ENCODE measurements at places on chromosomes 1 and 21.

- no peak for DNase-seq
These were observed 4.0 kb downstream of the PGLYRP4 start for GRCh38 chr1:153344718-153345025.

DNA sequence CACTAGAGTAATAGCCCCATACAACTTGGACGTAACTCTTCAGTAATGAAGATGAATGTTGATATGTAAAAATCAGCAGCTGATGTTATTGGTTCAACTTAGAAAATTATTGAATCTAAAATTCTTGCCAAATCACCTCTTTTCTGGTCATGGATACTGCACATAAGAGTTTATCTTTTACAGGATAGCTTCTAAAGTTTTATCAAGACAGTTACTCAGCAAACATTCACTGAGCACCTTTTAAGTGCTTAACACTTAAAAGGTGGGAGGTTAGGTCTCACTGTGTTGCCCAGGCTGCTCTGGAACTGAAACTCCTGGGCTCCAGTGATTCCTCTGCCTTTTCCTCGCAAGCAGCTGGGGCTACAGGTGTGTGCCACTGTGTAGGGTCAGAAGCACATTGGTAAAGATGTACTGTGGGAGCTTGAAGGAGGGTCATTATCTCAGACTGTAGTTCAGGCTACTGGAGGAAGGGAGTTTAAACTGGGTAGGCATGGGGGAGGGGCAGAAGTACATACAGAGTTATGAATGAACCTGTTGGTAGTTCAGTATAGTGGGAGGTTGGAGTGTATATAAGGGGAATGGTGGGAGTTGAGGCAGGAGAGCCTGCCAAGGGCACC lies 2.0 kb downstream of the MPZL1 start:
- no peak for DNase-seq

DNA sequence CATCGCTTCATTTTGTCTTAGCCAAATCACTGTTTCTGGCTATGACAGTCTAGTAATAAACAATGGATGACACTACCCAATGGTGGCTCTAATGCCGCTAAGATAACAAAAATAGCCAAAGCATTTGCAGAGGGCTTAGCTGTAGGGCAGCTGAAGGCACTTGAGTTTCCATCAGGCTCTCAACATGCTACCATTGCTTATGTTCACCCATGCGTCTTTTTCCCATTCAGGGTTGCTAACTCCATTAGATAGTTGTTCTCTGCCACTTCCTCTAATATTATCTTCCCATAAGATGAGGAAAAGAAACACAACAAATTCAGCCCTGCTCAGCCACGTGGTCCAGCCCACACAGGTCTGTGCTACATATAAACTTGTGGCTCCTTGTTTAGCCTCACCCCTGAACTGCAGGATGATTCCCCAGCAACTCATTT lies 159.6 kb downstream of the TOMM20 start:
- no peak for DNase-seq

- DNase-seq: no peak
These were observed 28.1 kb downstream of the TENT5C start for GRCh38 chr1:117633936-117634335.

DNA sequence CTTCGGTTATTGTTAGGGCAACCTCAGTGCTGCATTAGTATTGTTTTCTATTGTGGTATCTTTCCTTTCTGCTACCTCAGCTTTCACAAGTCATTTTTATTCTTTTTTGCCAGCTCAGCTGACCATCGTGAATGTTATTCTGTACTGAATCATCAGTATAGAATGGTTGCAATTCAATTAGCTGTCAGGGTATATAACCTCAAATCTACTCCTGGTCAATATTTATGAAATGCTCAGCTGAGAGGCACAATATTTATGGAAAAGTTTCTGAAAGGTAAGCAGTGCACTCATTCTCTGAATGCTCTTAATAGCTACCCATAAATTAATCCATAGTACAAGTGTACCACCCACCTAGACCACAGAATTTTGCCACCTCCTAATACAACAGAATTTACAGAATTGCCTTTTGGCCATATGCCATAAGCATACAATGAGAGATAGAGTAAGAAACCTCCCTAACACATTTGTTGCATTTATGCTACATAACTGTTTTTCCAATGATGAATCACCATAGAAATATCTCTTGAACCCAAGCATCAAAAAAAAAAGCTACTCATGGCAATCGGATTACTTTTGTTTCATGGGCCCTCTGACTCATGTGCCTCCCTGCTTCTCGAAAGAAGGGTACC lies 732.6 kb upstream of the CHRM3 start:
- no peak for DNase-seq

GRCh38 chr1:90400131-90400530 lies 317.0 kb downstream of the BARHL2 start:
- no peak for DNase-seq

DNA sequence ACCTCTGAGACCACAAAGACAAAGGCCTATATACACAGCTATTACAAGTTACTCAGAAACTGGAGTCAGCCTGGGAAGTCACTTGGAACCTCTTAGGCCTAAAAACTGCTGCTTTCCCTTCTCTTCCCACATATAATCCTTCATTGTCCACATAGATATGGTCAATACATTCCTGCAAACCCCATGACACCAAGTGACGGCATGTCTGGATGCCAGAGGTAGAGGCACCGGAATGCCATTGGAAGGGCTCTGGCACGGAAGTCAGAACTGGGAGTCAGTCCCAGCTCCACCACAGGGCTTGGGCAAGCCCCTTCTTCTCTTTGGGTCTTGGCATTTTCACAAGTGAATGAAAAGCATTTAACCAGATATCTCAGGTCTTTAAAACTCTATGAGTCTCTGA lies 204.7 kb downstream of the MATN1 start:
- DNase-seq: no peak

GRCh38 chr21:35189077-35189863 lies 140.2 kb upstream of the RUNX1 start:
- no peak for DNase-seq

GRCh38 chr1:46556822-46557221 lies 5.4 kb upstream of the KNCN start:
- DNase-seq: no peak

GRCh38 chr1:99266726-99267125 lies 2.4 kb downstream of the PLPPR4 start:
- DNase-seq: no peak

- DNase-seq: no peak
These were observed 10.2 kb upstream of the DMRTB1 start for GRCh38 chr1:53449021-53449420.

GRCh38 chr1:241942738-241943137 lies 14.8 kb upstream of the BECN2 start:
- no peak for DNase-seq

- no peak for DNase-seq
These were observed 120.7 kb downstream of the SEC16B start for GRCh38 chr1:177849130-177849529.

GRCh38 chr1:7594002-7594713 lies 176.9 kb upstream of the VAMP3 start:
- no peak for DNase-seq

GRCh38 chr1:96880626-96881025 lies 159.0 kb downstream of the PTBP2 start:
- DNase-seq: no peak

DNA sequence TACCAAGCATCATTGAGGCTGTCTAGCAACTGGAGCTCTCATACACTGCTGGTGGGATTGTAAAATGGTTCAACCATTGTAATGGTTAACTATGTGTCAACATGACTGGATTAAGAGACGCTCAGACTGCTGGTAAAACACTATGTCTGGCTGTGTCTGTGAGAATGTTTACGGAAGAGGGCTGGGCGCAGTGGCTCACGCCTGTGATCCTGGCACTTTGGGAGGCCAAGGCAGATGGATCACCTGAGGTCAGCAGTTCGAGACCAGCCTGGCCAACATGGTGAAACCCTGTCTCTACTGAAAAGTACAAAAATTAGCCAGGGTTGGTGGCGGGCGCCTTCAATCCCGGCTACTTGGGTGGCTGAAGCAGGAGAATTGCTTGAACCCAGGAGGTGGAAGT lies 4.8 kb upstream of the FCRLA start:
- DNase-seq: no peak

DNA sequence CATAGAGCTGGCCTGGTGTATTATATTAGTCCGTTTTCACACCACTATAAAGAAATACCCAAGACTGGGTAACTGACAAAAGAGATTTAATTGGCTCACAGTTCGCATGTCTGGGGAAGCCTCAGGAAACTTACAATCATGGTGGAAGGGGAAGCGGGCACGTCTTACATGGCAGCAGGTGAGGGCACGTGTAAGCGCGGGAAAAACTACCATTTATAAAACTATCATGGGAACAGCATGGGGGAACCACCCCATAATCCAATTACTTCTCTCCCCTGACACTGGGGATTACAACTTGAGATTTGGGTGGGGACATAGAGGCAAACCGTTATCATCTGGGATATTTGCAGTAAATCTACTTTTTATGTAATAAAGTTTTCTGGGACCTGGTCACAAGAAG lies 6.8 kb downstream of the IER5 start:
- no peak for DNase-seq

DNA sequence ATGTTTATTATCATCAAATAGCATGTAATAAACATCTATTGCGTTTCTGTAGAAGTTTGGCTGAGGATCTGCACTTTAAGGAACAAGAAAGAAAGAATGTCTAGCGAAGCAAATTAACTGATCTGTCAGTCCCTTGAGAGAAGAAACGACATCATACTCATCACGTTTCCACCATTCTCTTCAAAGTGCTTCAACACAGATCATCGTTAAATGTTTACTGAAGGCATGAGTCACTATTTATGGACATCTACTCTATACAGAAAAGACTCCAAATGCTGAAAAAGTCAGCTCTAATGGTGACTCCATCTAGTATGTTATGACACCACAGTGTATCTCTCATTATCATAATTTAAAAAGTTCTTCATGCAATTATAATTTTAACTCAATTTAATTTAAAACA lies 369.1 kb downstream of the RGS7 start:
- DNase-seq: no peak

DNA sequence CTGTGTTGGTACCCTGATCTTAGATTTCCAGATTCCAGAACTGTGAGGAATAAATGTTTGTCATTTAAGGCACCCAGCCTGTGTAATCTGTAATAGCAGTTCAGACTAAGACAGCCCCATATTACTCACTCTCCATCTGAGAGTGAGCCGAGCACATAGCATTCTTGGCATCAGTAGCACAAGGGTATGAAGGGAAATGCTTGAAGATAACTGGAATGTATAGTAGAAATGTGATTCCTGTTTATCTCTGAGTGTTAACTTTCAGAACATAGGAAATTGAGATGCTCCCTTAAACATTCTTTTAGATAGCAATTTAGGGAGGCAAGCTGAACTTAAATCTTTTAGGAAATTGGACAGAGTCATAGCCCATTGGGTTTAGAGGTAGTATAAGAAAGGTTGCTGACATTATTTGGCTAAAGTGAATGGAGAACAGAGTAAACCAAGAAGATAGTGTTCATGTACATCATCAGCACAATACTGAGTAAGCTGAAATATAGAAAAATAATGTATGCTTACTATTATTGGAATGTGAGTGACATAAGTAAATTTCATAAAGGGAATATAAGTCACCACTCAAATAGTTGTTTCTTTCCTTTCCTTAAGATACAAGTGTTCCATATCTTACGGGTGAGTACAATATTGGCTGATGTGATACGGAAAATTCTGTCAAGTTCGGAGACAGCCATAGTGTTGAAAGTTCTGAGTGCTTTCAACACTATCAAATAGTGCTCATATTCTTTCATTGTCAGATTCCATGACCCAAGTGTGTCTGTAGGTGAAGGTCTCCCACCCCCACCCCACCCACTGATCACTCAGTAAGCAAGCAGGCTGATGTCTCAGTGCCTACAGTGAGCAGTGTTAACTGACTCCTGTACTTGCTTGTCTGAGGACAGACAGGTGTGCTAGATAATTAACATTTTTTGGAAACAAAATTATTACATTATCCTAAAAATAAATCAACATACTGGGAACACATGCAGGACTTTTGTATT lies 73.7 kb downstream of the LRRC8D start:
- no peak for DNase-seq

GRCh38 chr1:179599623-179600249 lies 8.1 kb downstream of the TDRD5 start:
- no peak for DNase-seq

DNA sequence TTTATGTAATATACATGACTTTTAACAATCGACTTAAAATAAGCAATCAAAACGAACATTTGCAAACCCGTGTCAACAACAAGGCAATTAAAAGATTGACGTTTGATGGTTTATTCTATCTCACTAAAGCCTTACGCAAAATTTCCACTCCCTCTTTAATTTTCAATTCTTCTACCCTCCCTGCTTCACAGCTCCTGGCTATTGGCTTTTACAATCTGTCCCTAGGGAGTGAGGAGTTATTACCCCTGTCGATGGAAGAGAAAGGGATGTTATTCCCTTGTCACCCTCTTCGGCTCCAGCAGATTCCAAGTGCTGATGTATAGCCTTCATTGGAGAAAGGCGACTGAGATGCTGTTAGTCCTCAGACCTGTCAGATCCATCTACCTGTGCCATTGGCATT lies 161.3 kb downstream of the ZNF281 start:
- no peak for DNase-seq

- DNase-seq: no peak
These were observed 35.5 kb downstream of the RHOU start for GRCh38 chr1:228770779-228771223.

- peak; percentile 11 for DNase-seq
These were observed 833 bp upstream of the DIP2A start for GRCh38 chr21:46457801-46458314.

DNA sequence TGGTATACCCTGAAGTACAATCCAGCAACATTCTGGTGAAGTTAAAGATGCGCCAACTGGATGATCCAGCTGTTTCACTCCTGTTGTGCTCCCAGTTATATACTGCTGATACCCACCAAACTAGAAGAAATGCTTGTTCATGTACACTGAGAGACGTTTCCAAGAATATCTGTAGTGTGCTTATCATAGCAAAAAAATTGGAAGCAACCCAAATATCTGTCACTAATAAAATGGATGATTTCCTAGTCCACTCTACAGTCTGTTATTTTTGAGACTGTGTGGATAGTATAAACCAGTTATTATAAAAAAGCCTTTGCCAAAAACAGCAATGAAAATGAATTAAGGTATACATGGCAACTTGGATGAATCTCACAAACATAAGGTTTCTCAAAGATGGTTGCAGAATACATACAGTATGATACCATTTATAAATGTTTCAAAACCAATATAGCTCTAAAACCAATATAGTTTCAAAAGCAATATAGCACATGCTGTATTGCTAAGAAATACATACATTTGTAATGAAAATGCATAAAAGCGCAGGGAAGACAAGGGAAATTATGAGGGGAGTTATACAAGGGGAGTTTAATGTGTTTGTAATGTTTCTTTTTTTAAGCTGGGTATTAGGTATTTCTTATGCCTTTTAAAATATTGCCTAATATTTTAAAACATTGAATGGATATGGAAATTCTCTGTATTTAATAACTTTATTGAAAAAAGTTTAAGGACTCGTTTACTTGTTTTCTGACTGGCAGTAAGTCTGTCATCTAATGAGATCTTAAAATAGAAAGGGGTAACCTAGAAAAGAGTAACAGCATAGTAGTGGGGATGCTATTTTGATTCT lies 36.5 kb downstream of the GPSM2 start:
- DNase-seq: no peak

DNA sequence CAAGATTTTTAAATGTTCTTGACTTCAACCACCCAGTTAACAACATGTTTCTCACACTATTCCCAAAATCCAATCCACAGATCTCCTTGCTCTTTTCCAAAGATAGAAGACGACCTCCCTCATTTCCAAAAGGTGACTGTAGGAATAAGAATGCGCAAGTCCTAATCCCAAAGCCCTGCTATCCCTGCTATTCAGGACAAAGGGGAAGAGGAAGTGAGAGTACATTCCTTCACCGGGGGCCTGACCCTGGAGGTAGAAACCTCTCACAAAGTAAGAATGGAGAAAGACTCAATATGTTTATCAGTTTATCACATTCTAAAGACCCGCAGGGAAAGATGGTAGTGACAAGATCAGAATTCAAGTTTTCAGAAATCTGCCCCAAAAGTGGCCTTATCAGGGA lies 55.7 kb downstream of the PLEKHA6 start:
- no peak for DNase-seq

All from T-helper 9 cell (primary cell).